ENCODE measurements at places on chromosomes 12 and 14.

GRCh38 chr12:29429999-29430715 lies 49.2 kb upstream of the ERGIC2 start:
- no peak for DNase-seq

DNA sequence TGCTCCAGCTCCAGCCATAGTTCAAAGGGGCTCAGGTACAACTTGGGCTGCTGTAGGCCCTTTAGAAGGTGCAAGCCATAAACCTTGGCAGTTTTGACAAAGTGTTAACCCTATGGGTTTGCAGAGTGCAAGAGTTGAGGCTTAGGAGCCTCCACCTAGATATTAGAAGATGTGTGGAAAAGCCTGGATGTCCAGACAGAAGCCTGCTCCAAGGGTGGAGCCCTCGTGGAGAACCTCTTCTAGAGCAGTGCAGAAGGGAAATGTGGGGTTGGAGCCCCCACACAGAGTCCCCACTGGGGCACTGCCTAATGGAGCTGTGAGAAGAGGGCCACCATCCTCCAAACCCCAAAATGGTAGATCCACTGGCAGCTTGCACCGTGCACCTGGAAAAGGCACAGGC lies 45.1 kb downstream of the RPS29 start:
- DNase-seq = no peak

DNA sequence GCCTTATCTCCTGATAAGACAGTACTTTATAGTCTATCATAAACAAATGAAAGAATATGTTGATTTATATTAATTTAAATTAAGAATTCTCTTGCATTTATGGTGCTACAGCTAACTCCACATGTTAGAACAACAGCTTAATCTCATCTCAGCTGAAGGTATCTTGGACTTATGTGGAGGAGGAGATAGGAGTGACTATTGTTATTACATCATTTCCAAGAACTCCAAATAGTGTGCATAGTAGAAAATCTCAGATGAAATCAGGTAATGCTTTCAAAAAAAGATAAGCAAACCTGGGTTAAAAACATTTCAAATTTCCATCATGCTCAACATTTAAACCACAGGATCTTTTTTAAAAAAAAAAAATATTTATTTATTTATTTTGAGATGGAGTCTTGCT lies 31.3 kb upstream of the ISM2 start:
- no peak for DNase-seq

GRCh38 chr14:97120611-97121031 lies 323.4 kb downstream of the VRK1 start:
- peak; percentile 24 for DNase-seq

DNA sequence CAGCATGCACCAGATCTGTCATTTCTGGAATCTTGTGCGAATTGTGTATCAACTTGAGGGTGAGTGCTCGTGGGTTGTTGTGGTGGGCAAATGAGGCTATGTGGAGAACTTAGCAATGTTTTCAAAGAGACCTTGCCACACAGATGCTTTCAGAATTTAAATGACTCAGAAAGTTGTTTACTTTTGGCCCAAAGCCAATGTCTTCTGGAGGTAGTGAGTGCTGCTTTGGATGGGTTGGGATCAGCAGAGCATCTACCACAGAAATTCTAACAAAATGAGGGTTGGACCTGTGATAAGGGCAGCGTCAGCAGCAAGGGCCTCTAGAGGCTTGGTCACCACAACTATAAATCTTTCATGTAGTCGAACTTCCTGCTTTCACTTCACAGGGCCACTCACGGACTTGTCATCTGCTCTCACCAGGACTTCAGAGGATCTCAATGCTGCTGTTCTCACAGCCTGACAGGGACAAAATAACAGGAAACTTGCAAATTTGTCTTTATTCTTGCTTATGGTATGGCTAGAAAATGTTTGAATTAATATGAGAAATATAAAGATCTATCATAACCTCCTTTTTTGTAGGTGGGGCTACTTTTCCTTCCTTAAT lies 111.4 kb downstream of the DACT1 start:
- DNase-seq = no peak

DNA sequence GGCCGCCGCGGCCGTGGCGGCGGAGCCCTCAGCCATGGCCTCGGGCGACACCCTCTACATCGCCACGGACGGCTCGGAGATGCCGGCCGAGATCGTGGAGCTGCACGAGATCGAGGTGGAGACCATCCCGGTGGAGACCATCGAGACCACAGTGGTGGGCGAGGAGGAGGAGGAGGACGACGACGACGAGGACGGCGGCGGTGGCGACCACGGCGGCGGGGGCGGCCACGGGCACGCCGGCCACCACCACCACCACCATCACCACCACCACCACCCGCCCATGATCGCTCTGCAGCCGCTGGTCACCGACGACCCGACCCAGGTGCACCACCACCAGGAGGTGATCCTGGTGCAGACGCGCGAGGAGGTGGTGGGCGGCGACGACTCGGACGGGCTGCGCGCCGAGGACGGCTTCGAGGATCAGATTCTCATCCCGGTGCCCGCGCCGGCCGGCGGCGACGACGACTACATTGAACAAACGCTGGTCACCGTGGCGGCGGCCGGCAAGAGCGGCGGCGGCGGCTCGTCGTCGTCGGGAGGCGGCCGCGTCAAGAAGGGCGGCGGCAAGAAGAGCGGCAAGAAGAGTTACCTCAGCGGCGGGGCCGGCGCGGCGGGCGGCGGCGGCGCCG lies 381 bp downstream of the YY1 start:
- DNase-seq = no peak

- DNase-seq = no peak
Measured at GRCh38 chr12:18646286-18646890, 91.4 kb downstream of the PLCZ1 start.

DNA sequence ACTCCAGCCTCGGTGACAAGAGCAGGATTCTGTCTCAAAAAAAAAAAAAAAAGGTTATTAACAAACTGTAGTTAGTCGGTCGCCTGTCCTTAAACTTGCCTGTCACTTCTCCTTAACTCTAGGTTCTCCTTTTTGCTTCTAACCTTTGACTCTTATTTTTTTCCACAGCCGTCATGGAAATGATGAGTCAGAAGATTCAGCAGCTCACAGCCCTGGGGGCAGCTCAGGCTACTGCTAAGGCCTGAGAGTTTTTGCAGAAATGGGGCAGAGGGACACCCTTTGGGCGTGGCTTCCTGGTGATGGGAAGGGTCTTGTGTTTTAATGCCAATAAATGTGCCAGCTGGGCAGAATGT lies 418 bp upstream of the MYG1 start:
- no peak for DNase-seq

DNA sequence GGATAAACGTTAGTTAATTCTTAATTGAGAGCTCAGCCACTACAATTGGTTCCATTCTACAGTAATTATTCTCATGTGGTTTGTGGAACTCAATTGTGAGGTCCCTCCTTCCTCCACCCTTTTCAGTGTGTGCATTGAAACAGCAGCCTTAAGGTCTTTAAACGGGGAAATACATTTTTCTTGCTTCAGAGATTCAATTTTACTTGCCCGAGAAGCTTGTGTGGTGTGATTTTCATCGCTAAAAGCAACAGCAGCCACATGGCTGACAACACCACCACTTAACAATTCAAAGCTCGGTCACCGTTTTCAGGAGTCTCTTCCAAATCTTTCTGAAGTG lies 733 bp upstream of the PPFIBP1 start:
- no peak for DNase-seq

GRCh38 chr12:28145216-28145615 lies 45.0 kb upstream of the CCDC91 start:
- DNase-seq = no peak

GRCh38 chr14:32331206-32331605 lies 2.1 kb downstream of the AKAP6 start:
- no peak for DNase-seq

DNA sequence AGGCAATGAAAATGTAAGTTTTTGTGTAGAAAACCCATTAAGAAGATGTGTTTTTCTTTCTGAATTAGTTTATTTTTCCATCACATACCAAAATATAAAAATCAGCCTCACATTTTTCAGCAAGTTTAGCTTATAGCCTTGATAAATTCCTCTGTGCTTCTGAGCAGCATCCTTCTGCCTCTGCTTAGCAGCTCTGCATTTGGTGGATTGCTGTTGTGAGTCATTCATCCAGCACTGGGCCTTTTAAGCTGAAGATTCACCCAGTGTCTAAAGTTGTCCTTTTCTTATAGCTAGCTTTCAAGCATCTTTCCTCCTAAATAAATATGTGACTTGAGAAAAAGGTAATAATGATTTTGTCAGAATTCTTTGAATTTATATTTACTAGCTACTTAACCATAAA lies 206.1 kb downstream of the PCNX1 start:
- DNase-seq = no peak

DNA sequence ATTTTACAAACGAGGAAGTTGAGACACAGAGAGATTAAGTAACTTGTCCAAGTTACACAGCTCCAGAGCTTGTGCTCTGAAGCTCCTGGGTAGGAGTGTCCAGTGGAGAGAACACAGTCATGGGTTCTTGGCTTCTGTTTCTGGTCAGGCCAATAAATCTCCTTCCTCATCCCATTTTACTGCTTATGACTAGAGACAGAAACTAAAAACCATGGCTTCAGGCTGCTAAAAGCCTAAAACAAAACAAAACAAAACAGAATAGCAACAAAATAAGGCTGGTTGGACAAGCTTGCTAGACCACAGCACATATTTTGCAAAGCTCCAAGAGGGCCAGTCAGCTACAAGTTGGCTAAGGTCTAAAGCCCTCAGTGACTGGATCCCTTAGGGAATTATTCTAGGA lies 49.8 kb downstream of the PTGER2 start:
- no peak for DNase-seq

- DNase-seq = no peak
Measured at GRCh38 chr14:52279408-52279807, 11.9 kb downstream of the PTGDR start.

- peak; percentile 42 for DNase-seq
Measured at GRCh38 chr12:56629459-56630179, 507 bp downstream of the BAZ2A start.

DNA sequence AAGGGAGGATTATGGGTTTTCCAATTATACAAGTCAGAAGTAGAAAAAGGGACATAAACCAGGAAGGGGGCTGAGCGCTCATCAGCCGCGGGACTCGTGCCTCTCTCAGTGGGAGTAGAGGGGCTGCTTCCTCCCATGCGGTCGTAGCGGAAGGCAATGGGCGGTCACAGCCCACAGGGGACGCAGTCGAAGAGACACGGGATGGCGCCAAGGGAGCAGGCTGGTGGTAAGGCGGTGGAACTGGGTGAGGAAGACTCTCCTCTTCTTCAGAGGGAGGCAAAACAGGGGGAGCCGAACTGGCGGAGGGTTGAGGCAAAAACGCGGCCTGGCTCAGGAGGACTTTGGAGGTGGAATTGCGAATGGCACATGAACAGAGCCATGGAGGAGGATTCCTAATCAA lies 677.7 kb downstream of the TMEM121 start:
- DNase-seq = no peak

DNA sequence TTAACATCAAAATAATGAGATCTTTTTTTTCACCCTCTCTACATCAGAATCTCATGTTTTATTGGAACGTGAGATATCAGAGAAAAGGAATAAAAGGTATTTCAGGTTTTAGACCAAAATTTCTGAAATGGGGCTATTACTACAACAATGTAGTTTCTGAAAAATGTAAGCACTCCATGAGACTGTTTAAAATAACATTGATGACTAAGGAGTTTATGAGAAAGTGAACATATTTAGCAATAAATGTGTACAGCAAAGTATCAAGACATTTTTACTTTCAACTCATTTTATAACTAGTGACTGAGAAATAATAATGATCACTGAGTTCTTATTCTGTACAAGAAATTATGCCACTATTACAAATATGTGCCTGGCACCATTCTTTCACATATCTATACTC lies 39.3 kb upstream of the ABCC9 start:
- DNase-seq = no peak

- no peak for DNase-seq
Measured at GRCh38 chr14:58920230-58920629, 268.2 kb upstream of the DAAM1 start.

- no peak for DNase-seq
Measured at GRCh38 chr12:44848703-44849085, 27.4 kb downstream of the NELL2 start.

GRCh38 chr12:24328261-24328660 lies 378.8 kb upstream of the SOX5 start:
- DNase-seq = no peak

- no peak for DNase-seq
Measured at GRCh38 chr12:41919526-41920261, 225.0 kb downstream of the GXYLT1 start.

DNA sequence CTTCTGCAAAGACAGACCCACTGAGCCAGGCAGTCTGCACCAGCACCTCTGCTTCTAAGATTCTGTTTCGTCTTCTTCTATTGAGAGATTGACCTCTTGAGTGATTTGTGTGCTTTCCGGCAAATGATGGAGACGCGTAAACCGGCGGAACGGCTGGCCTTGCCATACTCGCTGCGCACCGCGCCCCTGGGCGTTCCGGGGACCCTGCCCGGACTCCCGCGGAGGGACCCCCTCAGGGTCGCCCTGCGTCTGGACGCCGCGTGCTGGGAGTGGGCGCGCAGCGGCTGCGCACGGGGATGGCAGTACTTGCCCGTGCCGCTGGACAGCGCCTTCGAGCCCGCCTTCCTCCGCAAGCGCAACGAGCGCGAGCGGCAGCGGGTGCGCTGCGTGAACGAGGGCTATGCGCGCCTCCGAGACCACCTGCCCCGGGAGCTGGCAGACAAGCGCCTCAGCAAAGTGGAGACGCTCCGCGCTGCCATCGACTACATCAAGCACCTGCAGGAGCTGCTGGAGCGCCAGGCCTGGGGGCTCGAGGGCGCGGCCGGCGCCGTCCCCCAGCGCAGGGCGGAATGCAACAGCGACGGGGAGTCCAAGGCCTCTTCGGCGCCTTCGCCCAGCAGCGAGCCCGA lies 703 bp downstream of the ASCL4 start:
- DNase-seq = no peak

DNA sequence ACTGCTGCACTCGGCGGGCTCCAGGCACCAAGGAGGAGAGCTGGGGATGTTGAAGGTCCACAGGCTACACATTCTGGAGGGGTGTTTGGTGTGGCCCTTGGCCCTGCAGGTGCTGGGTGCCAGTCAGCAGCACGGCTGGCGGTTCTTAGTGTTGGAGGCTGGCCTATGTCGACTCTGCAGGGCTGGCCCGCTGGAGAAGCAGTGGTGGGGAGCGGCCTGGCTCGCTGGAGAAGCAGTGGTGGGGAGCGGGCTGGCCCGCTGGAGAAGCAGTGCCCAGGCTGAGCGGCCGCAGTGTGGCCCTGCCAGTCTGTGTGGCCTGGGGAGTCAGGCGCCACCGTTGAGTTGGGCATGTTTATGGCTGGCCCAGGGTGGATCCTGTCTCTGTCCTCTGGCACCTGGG lies 27.3 kb downstream of the MTA1 start:
- no peak for DNase-seq

Data from activated T-cell treated with anti-CD3 and anti-CD28 coated beads for 1 hour (primary cell).